Kidney glomerular epithelial cell (primary cell): ENCODE measurements at places on chromosomes 2 and 18.

GRCh38 chr18:46429130-46429529, 227.9 kb downstream of the LOXHD1 start:
- no peak for DNase-seq

- no peak for DNase-seq
Observed at GRCh38 chr2:197296835-197297234, 13.7 kb downstream of the ANKRD44 start.

DNA sequence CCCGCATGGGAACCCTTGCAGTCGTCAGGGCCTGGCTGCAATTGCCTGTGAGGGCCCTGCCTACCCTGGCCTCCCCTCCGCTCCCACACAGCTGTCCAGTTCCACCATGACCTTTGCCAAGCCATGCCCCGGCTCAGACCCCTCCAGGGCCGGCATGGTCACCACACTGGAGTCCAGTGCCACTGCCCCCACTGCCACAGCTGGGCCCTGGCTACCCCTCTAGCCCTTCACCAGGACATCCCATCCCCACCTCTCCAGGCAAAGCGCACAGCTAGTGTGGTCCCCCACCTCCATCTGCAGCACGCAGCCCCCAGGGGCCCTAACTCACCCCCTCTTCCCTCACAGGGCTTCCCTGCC, 70.3 kb upstream of the SMAD7 start:
- DNase-seq: no peak

- no peak for DNase-seq
Observed at GRCh38 chr2:10140841-10141610, 18.5 kb downstream of the RRM2 start.

- no peak for DNase-seq
Observed at GRCh38 chr18:71936744-71937143, 607.4 kb downstream of the CBLN2 start.

DNA sequence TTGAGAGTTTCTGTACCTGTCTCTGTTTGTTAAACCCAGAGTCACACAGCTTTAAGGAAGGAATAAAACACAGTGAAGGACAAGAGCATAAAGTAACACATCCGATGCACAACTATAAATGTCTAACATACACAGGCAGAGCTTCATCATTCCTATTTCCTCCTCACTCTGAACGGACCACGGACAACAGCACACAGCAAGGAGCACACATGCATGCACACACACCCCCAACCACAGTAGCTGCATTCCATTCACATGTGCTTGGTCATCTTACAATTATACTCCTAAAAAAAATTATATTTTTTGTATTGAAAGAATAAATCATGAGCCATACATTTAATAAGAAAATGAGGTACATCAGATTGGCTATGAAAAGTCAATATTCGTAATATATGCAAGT, 58.3 kb downstream of the ID2 start:
- DNase-seq: no peak

DNA sequence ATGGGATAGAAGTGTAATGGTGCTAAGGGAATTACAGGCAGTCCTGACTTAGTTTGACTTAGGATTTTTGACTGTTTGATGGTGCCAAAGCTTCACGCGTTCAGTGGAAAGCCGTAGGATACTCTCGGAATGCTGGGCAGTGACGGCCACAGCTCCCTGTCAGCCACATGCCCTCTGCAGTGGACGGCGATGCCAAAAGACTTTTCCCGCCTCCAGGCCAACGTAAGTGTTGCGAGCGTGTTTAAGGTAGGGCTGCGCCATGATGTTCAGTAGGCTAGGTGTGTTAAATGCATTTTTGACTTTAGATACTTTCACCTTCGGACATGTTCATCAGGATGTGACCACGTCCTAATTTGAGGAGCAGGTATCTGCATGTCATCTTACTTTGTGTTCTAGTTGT, 63.4 kb downstream of the DCDC2C start:
- DNase-seq: no peak

- no peak for DNase-seq
Observed at GRCh38 chr2:151020411-151020810, 241.3 kb downstream of the RBM43 start.

DNA sequence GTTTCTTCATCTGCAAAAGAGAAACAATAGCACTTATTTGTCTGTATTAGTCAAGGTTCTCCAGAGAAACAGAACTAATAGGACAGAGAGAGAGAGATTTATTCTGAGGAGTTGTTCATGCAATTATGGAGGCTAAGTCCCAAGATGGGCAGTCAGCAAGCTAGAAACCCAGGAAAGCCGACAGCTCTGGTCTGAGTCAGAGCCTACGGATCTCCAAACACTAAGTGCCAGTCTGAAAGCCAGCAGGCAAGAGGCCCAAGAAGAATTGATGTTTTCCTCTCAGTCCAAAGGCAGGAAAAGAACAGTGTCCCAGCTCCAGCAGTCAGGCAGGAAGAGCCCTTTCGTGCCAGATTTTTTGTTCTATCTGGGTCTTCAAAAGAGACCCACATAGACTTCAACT, 36.5 kb upstream of the SLC66A3 start:
- DNase-seq: no peak

DNA sequence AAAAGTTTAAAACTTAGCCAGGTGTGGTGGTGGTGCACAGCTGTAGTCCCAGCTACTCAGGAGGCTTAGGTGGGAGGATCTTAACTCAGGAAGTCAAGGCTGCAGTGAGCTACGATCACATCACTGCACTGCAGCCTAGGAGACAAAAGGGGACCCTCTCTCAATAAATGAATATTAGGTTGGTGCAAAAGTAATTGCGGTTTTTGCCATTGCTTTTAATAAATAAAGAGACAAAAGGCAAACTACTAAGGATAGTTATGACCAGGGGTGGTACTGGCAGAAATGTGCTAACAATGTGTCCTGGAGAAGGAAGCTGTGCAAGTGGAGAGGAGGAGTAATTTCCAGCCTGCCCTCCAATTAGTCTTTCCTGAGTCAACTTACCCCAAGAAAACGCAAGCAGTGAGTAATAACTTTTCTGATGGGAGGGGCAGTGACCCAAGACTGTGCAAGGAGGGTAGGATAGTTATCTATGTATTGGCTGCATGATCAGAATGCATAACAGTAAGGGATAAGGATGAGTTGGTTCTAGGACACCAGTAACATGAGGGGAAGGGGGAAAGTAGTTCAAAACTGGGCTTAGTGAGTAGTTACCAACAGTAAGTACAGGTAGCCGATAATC, 1.5 kb downstream of the EXOC6B start:
- DNase-seq: peak; percentile 52

DNA sequence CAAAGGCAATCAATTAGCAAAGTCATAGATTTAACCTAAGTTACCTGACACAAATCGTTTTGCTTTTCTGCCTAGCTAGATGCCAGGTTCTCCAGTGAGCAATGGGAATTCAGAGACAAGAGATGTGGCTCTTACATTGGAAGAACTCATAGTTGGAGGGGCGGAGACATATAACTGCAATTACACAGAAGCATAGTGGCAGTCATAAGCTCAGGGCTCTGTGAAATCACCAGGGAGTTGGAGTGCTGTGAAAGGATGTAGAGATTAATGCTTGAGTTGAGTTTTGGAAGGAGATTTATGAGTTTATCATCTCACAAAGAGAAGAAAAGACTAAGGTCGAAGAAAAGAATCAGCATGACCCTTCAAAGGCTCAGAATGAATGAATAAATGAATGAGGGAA, 457.2 kb upstream of the TRIB2 start:
- DNase-seq: no peak

- DNase-seq: no peak
Observed at GRCh38 chr18:61929881-61930640, 37.3 kb upstream of the RNF152 start.

- DNase-seq: no peak
Observed at GRCh38 chr2:120669971-120670370, 65.7 kb upstream of the GLI2 start.
